Stimulated activated CD8-positive, alpha-beta memory T cell treated with anti-CD3 and anti-CD28 coated beads, Interleukin-15, amount 100 ng/mL, for 4 hours (primary cell): ENCODE measurements at places on chromosomes 7 and 10.

- DNase-seq, result no peak
Observed at GRCh38 chr10:69497231-69497561, 45.9 kb downstream of the TSPAN15 start.

- no peak for DNase-seq
Observed at GRCh38 chr7:147650991-147651390, 939.6 kb upstream of the C7orf33 start.

DNA sequence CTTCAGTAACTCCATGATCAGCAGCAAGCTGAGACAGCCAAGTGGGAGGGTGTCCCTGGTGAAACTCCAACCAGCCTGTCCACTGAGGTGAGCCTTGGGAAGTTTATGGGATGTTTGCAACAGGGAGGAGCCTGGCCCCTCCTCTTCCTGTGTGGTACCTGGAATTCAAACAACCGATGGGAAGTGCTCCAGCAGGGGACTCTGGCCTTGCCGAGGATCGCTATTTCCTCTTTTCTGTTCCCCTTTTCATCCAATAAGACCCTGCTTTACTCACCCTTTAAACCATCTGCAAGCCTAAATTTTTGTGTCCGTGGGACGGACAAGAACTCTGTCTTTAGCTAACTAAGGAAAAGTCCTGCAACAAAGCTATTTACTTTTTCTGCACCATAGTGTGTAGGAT lies 491.1 kb upstream of the ZMIZ1 start:
- no peak for DNase-seq

DNA sequence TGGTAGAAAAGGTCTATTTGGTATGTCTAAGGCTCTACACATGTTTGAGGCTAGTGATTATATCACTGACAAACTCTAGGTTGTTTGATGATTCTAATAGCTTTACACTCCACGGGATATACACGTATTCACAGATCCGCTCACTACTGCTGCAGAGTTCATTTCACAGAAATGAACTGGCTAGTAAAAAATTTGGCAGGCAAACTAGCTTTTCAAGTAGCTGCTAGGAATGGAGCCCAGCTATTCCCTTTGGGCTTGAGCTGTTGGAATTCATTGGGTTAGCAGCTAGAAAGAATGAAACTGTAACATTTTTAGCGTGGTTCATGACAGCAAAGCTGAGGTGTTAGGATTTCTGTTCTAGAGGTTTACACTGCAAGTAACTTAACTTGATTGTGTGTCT lies 37.6 kb downstream of the R3HCC1L start:
- DNase-seq, result no peak

GRCh38 chr7:25897261-25897782 lies 254.7 kb upstream of the NFE2L3 start:
- DNase-seq, result no peak

DNA sequence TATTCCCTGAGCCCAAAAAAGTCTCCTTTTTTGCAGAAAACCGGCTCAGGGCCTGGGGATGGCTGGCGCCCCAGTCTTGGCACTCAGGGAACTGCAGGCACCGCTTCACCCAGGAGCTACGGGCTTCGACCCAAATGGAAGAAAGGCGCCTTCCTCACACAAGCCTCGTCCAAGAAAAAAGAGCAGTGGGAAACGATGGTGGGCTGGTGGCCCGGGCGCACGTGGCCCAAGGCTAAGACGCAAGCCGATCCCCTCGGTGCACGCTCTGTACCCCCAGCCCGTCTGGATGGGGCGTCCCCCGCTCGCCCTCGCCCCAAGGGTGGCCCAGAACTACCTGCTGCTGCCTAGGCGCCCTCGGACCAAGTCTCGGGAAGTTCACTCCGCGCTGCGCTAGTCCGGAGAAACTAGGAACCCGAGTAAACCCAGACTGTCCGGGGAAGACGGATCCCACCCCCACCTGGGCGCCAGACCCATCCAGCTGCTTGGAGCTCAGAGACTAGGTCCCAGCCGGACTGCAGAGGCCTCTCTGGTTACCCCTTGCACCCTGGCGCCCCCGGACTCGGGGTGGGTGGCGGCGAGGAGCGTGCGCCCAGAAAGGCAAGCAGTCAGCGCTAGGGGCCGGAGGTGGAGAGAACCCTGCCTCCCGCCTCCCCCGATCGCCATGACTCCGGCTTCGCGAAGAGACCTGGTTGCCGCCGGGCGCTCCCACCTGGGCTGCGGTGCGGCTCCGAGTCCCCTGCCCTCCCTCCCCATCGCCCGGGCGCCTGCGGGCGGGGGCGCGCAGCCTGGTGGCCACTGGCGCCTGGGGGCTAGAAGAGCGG lies 76.4 kb downstream of the CALN1 start:
- DNase-seq, result no peak

GRCh38 chr7:38819463-38819862 lies 89.5 kb downstream of the VPS41 start:
- DNase-seq, result no peak

DNA sequence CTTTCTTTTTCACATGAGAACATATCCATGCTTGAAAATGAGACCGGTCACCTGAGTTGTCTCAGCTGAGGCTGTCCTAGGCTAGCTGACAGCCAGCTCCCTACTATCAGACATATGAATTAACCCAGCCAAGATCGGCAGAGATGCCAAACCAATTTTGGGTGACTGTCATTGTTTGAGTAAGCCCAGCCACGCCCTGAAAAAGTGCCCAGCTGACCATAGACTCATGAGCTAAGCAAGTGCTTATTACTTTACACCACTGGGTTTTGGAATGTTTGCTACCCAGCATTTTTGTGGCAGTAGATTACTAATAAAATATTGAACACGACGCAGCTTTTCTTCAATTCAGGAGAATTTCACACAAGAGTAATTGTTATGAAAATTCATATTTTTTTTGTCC lies 265.2 kb upstream of the LYZL1 start:
- no peak for DNase-seq

GRCh38 chr7:70512144-70512543 lies 619.8 kb upstream of the GALNT17 start:
- DNase-seq, result no peak

- no peak for DNase-seq
Observed at GRCh38 chr7:39908973-39909372, 41.1 kb upstream of the CDK13 start.

DNA sequence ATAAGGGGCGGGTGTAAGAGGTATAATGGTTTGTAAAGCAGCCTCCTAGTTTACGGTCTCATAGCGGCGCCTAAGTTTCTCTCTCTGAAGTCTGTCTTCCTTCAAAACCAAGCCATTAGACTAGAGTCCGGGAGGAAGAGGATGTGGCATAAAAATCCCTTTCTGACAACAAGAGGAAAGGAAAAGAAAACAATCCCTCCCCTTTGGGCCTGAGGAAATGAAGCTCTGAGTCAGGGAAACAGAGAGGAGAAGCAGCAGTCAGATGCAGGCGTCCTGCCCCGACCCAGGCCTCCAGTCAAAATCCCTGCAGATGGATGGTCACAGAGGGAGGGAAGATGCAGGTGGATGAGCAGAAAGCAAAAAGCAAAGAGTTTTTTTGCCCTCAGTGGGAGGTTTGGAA lies 23.7 kb downstream of the PARP12 start:
- DNase-seq, result no peak

- DNase-seq, result peak; percentile 65
Observed at GRCh38 chr10:22714479-22715289, at the start of gene PIP4K2A. Gene PIP4K2A (minus strand): TSS chr10:22714578. CDS start chr10:22714326, 252 bp downstream.

GRCh38 chr10:47299611-47300428 lies at the start of gene GDF10:
Gene GDF10 (plus strand): TSS chr10:47300197. CDS start chr10:47300652, 455 bp downstream.
- DNase-seq, result no peak

DNA sequence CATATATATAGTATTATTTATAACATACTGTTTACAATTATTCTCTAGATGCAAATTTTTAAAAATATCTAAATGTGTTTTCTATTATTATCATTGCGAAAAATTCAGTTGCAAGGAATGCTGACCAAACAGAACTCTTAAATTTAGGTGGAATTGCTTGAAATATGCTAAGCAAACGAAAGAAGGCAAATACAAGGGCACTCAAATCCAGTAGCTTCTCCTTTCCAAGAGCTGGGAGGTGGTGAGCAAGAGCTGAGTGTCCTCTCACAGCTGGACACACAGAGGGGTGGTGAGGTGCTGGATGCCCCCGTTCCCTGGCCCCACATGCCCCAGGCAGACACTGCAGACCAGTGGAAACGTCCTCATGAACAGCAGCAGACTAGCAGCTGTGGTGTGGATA lies 166.0 kb downstream of the TAX1BP1 start:
- no peak for DNase-seq

DNA sequence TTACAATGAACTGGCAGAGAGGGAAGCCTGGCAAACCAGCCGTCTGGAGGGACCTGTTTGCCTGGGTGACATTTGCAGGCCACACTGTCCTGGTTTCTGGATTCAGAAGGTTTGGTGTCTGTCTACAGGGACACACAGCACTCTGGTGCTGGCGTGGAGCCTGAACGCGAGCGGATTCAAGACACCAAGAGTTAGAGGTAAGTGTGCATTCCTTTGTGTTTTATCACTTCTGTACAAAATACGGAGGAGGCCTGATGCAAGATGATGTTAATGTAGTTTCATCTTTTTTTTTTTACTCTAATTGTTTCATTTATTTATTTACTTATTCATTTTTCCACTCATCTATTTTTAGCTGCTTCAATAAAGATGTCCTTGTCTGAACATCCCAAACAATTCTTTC lies 485.3 kb upstream of the ADARB2 start:
- no peak for DNase-seq

- DNase-seq, result no peak
Observed at GRCh38 chr7:72042855-72043254, 369.3 kb downstream of the CALN1 start.
